Activated CD4-positive, alpha-beta T cell treated with anti-CD3 and anti-CD28 coated beads, Interleukin-2, amount 10 ng/mL, durations not matched to agents 24 days and 14 days (primary cell): ENCODE measurements at places on chromosomes 2 and 18. TPM values are rescaled to one million over a fixed set of nuclear protein-coding genes. Genes with fewer than 3 reads are reported as not detected.
A peak's percentile ranks its signal among the peaks of the same experiment; 100 is the strongest.

The RAB6C gene
- total RNA-seq = not detected in 2 replicates

DNA sequence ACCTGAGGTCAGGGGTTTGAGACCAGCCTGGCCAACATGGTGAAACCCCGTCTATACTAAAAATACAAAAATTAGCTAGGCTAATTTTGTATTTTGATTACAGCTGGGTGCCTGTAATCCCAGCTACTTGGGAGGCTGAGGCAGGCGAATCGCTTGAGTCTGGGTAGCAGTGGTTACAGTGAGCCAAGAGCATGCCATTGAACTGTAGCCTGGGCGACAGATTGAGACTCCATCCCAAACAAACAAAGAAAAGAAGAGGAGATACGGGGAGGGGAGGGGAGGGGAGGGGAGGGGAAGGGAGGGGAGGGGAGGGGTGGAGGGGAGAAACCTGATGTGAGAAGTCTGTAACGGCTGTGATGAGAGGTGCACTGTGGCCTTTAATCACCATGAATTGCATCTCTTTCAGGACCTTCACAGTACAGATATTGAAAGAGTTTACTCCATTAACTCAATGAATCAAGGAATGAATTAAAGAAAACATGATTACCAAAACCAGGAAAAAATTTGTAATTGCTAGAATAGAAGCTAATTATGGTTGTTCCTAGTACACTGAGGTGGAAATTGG is 135.3 kb downstream of the CALCRL start:
- H3K4me1 ChIP-seq = no peaks in the 10 kb centered on the region
- no peaks in the 10 kb centered on the region for H3K36me3 ChIP-seq
- H3K4me3 ChIP-seq = no peak overlapping the region
- DNase-seq = no peak
- no peak overlapping the region for H3K27ac ChIP-seq

GRCh38 chr2:12169721-12170120 is 423.3 kb downstream of the LPIN1 start:
- peak; percentile 73 for DNase-seq
- H3K27me3 ChIP-seq = no peaks in the 10 kb centered on the region
- H3K4me3 ChIP-seq = no peak overlapping the region
- H3K27ac ChIP-seq = peak overlapping the region; percentile 18
- peaks cover 19% of the 10 kb centered on the region for H3K4me1 ChIP-seq
- no peaks in the 10 kb centered on the region for H3K36me3 ChIP-seq

DNA sequence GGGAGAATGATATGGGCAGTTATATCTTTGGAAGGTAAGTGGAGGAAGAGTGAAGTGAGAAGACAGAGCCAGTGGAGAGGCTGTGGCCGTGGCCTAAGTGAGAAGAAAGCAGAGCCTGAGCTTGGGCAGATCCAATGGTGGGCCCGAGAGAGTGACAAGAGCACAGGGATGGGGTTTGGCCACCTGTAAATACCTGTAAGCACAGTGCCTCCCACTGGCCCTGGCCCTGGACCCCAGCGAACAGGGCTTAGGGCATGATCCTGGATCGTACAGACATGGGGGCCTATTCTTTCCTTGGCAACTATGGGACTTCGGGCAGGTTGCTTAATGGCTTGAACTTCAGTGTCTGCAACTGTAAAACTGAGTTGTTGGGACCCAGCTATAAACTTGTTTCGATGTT is 44.1 kb downstream of the MTCL1 start:
- H3K27me3 ChIP-seq = peaks cover 7% of the 10 kb centered on the region
- no peak for DNase-seq
- no peaks in the 10 kb centered on the region for H3K36me3 ChIP-seq
- H3K27ac ChIP-seq = no peak overlapping the region

DNA sequence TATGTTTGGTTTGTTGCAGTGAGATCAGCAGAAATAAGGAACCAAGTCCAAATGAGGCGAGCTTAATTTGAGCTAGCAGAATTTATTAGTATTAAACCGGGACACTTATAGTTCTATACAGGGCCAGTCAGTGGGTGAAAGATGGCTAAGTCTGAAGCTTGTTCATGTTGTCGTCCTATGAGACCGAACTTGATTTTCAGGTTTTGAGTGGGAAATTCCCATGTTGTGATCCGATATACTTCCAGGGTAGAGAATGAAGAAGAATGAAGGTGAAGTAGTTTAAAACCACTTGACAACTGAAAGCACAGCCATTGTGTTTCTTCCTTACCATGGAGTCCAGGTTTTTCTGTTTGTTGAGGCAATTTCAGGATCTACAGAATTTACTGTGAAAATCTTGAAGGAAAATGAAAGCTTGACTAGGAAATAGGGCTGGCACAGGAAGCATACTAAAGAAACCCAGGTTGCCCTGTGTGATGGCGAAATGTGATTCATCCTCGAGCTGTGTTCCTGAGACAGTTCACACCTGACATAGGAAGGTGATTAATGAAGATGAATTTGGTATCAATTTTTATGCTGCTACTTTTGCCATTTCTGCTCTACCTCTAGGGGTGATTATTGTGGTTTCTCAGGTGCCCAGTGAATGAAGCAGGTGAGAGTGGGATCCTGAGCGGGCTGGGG is 37.6 kb upstream of the MGAT5 start:
- H3K27ac ChIP-seq = no peak overlapping the region
- H3K36me3 ChIP-seq = peaks cover 5% of the 10 kb centered on the region
- no peak for DNase-seq
- H3K4me3 ChIP-seq = no peak overlapping the region
- no peaks in the 10 kb centered on the region for H3K27me3 ChIP-seq

- H3K4me3 ChIP-seq = no peak overlapping the region
- peak; percentile 81 for DNase-seq
- peaks cover 5% of the 10 kb centered on the region for H3K4me1 ChIP-seq
- H3K27me3 ChIP-seq = peaks cover 8% of the 10 kb centered on the region
These were observed 233.7 kb downstream of the METTL4 start for GRCh38 chr18:2337552-2338141.

GRCh38 chr18:61582202-61582710 is 249.0 kb downstream of the CDH20 start:
- H3K4me3 ChIP-seq = no peak overlapping the region
- no peak for DNase-seq
- H3K36me3 ChIP-seq = no peaks in the 10 kb centered on the region
- no peak overlapping the region for H3K27ac ChIP-seq
- H3K4me1 ChIP-seq = peaks cover 2% of the 10 kb centered on the region

GRCh38 chr2:230737300-230737699 is 24.7 kb downstream of the CAB39 start:
- H3K27ac ChIP-seq = peak overlapping the region; percentile 63
- no peaks in the 10 kb centered on the region for H3K27me3 ChIP-seq
- peaks cover 64% of the 10 kb centered on the region for H3K4me1 ChIP-seq
- H3K4me3 ChIP-seq = no peak overlapping the region
- DNase-seq = peak; percentile 55

- H3K4me3 ChIP-seq = no peak overlapping the region
- H3K27me3 ChIP-seq = no peaks in the 10 kb centered on the region
- H3K36me3 ChIP-seq = no peaks in the 10 kb centered on the region
- H3K4me1 ChIP-seq = no peaks in the 10 kb centered on the region
These were observed 24.1 kb downstream of the GULP1 start for GRCh38 chr2:188315750-188316149.

GRCh38 chr2:189524746-189525145 is 55.8 kb downstream of the SLC40A1 start:
- no peaks in the 10 kb centered on the region for H3K4me1 ChIP-seq
- H3K36me3 ChIP-seq = no peaks in the 10 kb centered on the region
- no peak overlapping the region for H3K4me3 ChIP-seq
- peaks cover 6% of the 10 kb centered on the region for H3K27me3 ChIP-seq
